Transverse colon (tissue), 4 donors: ENCODE measurements at places on chromosomes 1 and 21. TPM values are rescaled to one million over a fixed set of nuclear protein-coding genes. Genes with fewer than 3 reads are reported as not detected.
A peak's percentile ranks its signal among the peaks of the same experiment; 100 is the strongest.

The PCBP3 gene
- total RNA-seq, result 4.1 TPM

DNA sequence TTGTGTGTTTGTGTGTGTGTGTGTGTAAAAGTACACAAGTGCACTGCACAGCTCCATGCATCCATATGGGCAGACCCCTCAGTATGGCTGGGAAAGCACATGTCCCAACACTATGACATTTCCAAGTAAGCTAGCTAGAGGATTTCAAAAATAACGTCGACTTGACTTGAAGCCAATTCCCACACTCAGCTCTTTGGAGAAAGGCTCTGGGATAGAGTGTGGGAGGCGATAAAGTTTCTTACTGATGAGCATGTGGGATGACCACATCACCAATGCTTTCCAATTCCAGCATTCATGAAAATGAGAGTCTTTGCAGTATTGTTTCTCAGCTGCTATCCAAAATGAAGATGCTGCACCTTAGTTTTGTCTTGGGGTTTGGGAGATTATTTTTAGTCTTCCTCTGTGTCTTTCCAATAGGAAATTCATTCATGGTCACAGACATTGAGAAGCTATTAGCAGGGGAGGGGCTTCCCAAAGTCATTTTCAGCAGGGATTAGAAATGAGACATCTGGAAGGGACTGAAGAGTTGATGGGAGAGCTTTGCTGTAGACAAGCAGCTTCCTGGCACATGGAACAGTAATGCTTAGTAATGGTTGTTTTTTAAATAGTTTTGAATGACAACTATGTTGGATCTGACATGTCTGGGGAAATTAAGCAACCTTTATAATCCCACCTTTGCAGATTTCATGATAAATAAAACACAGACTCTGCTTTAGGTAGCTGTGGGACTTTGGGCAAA lies 143.5 kb downstream of the ASTN1 start:
- H3K4me3 ChIP-seq, result no peak overlapping the region
- H3K27ac ChIP-seq, result no peak overlapping the region
- H3K27me3 ChIP-seq, result no peaks in the 10 kb centered on the region
- no peaks in the 10 kb centered on the region for H3K4me1 ChIP-seq

GRCh38 chr1:222346955-222347354 lies 200.9 kb downstream of the HHIPL2 start:
- no peaks in the 10 kb centered on the region for H3K4me1 ChIP-seq
- H3K4me3 ChIP-seq, result no peak overlapping the region
- DNase-seq, result no peak
- H3K36me3 ChIP-seq, result no peaks in the 10 kb centered on the region
- H3K27me3 ChIP-seq, result no peaks in the 10 kb centered on the region
- no peak overlapping the region for H3K27ac ChIP-seq

The ITPKB gene
- 57.6 TPM for total RNA-seq

The SEMA4A gene
- 6.0 TPM for total RNA-seq

- peak; percentile 73 for DNase-seq
- no peaks in the 10 kb centered on the region for H3K27me3 ChIP-seq
- H3K4me1 ChIP-seq, result no peaks in the 10 kb centered on the region
- no peak overlapping the region for H3K27ac ChIP-seq
- H3K4me3 ChIP-seq, result no peak overlapping the region
Observed at GRCh38 chr1:47527653-47528272, 89.9 kb downstream of the FOXD2 start.

- peak overlapping the region; percentile 63 for H3K27ac ChIP-seq
- H3K27me3 ChIP-seq, result no peaks in the 10 kb centered on the region
- peaks cover 28% of the 10 kb centered on the region for H3K4me1 ChIP-seq
- H3K36me3 ChIP-seq, result no peaks in the 10 kb centered on the region
- peak; percentile 45 for DNase-seq
Observed at GRCh38 chr1:6270401-6270800, 9.5 kb upstream of the GPR153 start.

- no peaks in the 10 kb centered on the region for H3K4me1 ChIP-seq
- H3K27me3 ChIP-seq, result peaks cover 9% of the 10 kb centered on the region
- H3K27ac ChIP-seq, result no peak overlapping the region
- H3K4me3 ChIP-seq, result no peak overlapping the region
Observed at GRCh38 chr1:11714831-11715575, 20.9 kb upstream of the AGTRAP start.
